ENCODE measurements at places on chromosomes 3 and 15.
A peak's percentile ranks its signal among the peaks of the same experiment; 100 is the strongest.

- DNase-seq, result no peak
These were observed 195.4 kb downstream of the FMN1 start for GRCh38 chr15:32998979-32999672.

DNA sequence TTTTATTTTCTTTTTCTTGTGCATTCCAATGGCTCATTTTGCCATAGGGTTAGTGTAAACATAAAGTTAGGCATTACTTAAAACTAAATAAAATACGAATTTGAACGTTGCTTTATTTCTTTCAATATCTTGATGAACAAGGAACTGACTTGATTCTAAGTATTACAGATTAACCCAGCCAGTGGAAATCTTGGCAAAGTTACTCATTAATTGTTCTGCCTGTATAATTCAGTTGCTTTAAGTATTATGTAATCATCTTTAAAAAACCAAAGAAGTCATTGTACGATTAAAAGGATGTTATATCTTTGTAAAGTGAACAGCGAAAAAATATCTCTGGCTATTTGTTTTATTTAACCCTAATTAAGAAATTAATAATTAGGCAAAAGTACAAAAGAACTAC, 737.9 kb upstream of the BCHE start:
- no peak for DNase-seq

GRCh38 chr3:64668582-64669510, 19.0 kb downstream of the ADAMTS9 start:
- DNase-seq, result no peak

GRCh38 chr3:57274845-57275244, 17.6 kb downstream of the ASB14 start:
- no peak for DNase-seq

GRCh38 chr3:44954962-44955361, 21.0 kb downstream of the ZDHHC3 start:
- DNase-seq, result peak; percentile 69

DNA sequence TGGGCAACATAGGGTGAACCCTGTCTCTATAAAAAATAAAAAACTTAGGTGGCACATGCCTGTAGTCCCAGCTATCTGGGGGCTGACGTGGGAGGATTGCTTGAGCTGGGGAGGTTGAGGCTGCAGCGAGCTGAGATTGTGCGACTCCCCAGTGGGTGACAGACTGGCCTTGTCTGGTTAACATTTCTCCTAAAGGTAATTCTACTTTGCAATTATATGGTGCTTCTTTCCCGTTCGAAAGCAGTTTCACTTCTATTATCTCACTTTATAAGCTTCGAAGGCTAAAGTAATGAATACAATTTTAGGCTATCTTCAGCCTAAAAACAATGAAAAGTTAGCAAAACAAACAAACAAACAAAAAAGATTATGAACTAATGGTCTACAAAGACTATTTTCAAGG, 35.3 kb downstream of the COMMD2 start:
- no peak for DNase-seq

- no peak for DNase-seq
These were observed 336.5 kb downstream of the MAGI1 start for GRCh38 chr3:65702202-65702601.

GRCh38 chr15:35717721-35718120, 171.8 kb upstream of the DPH6 start:
- no peak for DNase-seq

DNA sequence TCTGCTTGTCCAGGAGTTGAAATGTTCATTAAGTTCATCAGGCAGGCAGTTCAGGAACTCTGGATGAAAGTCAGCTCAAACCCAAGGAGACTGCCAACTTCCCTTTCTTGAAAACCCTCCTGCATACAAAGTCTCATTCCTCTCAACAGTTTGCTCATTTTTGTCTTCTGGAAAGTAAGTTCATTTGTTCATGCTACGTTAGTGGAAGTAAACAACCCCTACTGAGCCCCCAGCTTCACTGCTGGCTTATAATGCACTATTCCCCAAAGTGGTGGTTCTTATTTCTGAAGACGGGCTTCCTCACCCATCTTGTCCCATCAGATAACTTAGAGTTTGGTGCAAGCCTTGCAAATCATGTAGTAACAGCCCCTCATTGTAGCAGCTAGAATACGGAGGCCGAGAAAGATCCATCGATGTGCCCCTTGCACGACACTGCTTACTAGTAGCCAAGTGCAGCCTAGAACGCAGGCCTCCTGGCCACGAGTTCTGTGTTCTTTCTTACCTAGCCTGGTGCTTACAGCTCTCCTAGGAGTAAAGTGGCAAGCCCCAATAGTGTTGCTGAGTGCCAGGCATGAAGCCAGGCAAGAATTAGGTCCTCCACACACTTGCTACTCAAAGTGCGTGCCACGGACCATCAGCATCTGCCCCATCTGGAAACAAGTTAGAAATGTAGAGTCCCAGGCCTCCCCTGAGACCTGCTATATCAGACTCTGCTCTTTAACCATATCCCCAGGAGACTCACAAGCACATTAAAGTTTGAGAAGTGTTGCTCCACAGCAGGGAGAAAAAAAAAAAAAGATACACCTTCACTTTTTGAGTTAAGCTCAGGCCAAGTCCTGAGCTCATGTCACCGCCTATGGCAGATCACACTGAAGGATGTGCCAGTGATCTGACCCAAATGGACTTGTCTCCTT, 82.5 kb downstream of the RFTN1 start:
- DNase-seq, result peak; percentile 98

- no peak for DNase-seq
These were observed 39.0 kb upstream of the MYO5C start for GRCh38 chr15:52334491-52335160.

DNA sequence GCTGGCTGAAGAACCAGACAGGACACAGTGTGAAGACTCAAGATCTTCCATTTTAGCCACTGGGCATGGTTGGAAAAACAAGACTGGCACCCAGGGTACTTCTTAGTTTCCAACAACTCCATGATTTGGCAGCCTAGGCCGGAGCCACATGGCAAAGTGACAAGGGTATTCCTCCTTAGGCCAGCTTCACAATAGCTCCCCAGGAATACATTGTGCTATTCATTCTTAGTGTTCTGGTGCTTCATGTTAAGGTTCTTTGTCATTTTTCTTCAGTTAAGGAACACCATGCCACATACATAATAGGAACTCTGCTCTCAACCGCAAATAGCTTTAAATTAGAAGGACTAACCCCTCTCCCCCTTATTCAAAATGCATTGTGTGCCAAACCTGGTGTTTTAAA, 8.0 kb upstream of the FILIP1L start:
- DNase-seq, result no peak

GRCh38 chr3:94336046-94336753, 273.3 kb downstream of the NSUN3 start:
- DNase-seq, result peak; percentile 55

- no peak for DNase-seq
These were observed 196.8 kb downstream of the STT3B start for GRCh38 chr3:31729573-31729972.

GRCh38 chr3:97817965-97818364, 3.8 kb upstream of the CRYBG3 start:
- DNase-seq, result no peak

DNA sequence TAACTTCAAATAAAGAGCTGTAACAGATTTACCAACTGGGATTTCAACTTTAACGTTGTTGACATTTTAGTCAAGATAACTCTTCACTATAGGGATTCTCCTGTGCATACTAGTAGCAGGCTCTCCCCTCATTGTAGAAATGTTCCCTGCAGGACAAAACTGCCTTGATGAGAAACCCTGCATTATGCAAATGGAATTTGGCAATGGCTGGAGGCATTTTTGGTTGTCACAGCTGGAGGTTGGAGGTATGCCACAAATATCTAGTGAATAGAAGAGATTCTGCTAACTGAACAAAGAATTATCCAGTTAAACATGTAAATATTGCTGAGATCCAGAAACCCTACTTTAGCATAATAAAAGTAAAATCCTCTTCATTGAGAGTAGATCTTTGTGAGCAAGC, 928.8 kb upstream of the ALCAM start:
- DNase-seq, result no peak

GRCh38 chr15:82103468-82103867, 57.6 kb upstream of the MEX3B start:
- DNase-seq, result no peak

- DNase-seq, result no peak
These were observed 95.4 kb upstream of the KLHL25 start for GRCh38 chr15:85889956-85890619.

DNA sequence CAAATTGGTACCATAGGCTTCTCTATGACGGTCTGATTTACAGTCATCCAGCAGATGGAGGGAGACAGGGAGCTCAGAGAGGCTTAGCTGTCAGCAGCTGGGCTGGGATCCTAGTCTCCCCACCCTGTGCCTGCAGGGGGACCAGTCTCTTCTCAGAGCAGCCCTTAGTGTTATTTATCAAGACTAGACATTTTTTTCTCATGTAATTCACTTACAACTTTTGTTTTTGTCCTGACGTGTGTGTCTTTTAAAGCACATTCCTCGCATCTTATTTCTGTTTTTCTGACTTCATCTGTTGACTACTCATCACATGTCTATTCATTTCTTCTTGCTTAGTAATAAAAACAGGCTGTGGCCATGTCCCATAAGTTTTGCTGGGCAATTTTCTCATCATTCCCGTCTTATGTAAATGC, 116.1 kb downstream of the KLF13 start:
- DNase-seq, result no peak

GRCh38 chr15:71049706-71050422, 65.4 kb upstream of the THSD4 start:
- no peak for DNase-seq

DNA sequence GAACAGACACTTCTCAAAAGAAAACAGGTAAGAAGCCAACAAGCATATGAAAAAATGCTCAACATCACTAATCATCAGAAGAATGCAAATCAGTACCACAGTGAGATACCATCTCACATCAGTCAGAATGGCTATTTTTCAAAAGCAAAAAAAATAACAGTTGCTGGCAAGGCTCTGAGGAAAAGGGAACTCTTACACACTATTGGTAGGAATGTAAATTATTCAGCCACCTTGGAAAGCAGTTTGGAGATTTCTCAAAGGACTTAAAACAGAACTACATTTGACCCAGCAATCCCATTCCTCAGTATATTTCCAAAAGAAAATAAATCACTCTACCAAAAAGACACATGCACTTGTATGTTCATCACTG, 95.6 kb downstream of the APBA2 start:
- no peak for DNase-seq

DNA sequence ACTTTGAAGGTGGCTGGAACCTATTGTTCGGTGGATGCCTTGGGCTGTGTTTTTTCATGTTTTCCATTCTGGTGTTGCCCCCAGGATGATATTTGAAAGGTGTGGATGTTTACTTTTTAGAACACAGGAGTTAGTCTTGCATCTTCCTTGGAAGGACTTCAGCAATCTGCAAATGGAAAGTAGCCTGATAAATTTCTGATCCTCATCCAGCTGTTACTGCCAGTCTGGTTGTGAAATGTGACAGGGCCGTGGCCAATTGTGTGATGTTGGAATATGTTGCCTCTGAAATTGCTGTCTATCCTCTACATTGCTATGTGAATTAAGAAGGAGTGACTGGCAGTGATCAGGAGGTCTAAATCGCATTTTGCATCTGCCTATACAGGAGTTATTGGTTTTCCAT, 382.5 kb upstream of the C2CD4B start:
- no peak for DNase-seq

- DNase-seq, result no peak
These were observed 17.9 kb upstream of the ADIPOQ start for GRCh38 chr3:186824430-186825139.

DNA sequence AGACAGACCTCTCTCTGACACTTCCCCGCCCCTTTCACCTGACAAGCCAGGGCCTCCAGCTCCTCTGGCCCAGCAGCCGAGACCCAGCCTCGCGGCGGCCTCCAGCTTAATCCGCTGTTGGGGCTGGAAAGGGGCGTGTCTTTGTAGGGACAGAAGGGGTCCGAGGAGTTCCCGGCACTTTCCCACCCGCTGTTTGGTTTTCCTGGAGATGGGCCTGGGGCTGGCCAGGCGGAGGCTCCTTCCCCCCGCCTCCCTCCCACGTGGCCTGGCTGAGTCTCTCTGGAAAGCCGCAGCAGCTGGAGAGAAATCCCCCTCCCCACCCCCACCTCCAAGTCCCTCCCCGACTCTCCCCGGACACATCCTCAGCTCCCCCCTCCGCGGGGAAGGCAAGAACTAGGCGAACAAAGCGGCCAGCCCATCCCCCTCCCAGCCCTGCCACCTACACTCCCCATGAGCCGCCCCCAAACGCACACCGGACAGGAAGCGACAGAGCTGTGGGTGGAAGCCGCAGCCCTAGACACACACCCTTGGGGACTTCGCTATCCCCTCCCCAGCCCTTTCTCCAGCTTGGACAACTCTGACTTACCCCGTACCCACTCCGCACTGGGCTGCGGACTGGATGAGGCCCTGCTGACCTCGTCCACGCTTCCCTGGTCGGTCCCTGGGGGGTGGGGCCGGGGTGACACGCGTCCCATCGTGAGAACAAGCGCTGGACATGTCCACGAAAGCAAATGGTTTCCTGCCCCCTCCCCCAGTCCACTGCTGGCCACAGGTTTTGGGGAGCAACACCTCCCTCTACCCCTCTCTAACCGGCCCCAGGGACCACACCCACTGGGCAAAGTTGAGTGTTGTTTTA, 1.2 kb downstream of the IGDCC4 start:
- no peak for DNase-seq

GRCh38 chr3:195453236-195453635, 10.4 kb upstream of the ACAP2 start:
- no peak for DNase-seq

DNA sequence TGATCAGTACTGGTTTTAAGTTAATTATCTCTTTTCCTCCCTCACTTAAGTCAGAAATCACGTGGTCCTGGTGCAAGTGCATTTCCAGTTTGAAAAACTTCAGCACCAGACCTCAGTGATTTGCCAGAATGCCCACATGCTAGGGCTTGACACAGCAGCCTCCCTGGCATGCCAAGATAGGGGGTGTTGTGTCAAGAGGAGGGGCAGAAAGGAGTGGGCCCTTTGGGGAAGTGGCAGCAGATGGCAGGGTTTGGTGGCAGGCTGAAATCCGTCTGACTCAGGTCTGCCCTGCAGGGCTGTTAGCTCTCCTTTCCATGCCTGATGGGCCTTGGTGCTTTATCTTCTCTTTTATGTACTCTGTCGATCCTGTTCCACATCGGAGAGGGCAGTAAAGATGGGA, 23.4 kb downstream of the PXK start:
- peak; percentile 77 for DNase-seq

- DNase-seq, result no peak
These were observed 98.4 kb downstream of the CNTN3 start for GRCh38 chr3:74516019-74516418.

- no peak for DNase-seq
These were observed 73.2 kb downstream of the STAG1 start for GRCh38 chr3:136678981-136679380.

GRCh38 chr3:194082743-194083636, 53.0 kb upstream of the HES1 start:
- no peak for DNase-seq

GRCh38 chr3:147799601-147800000, 390.4 kb downstream of the ZIC1 start:
- no peak for DNase-seq

DNA sequence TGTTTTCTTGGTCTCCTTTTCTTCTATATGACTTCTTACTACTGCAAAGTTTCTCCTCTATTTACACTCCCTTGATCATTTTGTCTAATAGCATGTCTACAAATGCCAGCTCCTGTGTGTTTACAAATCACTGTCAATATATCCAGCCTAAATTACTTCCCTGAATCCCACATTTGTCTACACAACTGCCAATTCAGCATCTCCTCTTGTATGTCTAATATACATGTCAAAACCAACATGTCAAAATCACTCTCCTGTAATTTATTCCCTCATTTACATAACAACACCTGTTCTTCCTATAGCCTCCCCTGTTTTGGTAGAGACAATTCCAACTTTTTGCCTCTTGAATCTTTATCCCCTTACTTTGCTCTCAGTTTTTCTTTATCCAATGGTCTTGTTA, 359.3 kb downstream of the PLOD2 start:
- DNase-seq, result no peak

Measured in Karpas-422 (cell line).